ENCODE measurements at places on chromosomes 12 and 14.
A peak's percentile ranks its signal among the peaks of the same experiment; 100 is the strongest.

GRCh38 chr14:105468621-105469241 lies 5.9 kb upstream of the CRIP2 start:
- DNase-seq: no peak

DNA sequence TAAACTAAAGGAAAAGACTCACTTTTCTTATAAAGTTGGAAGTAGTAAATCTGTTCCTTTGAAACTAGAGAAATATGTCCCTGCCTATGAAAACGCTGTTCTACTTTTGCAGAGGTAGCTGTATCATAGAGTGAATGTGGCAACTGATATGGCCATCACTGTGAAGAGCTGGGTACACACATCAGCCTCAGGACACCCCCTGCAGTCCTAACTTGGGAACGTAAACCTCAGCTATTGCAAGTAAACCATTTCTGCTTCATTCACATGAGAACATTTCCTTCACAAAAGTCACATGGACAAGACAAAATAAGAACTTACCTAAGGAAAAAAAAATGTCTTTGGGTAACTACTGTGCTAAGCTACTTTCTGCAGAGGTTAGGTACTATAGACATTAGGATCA lies 233.3 kb upstream of the PPFIA2 start:
- peak; percentile 39 for DNase-seq

DNA sequence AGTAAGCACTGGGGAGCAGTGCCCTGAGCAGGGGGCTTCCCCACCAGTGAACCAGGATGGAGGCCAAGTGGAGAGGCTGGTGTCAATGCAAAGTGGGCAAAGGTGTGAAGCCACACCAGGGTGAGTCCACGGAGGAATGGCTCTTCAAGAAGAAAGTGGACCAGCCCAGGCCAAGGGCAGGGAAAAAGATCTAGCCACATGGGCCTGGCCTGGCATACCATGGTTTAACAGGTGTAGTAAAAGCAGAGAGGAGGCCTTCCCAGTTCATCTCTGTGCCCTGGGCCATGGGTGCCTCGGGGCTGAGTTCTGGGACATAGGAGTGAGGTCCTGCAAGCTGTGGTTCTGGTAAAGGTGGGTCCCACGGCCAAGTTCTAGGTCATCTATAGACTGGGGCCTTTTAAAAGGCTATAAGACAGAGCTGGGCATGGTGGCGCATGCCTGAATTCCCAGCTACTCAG lies 153.4 kb downstream of the DPF3 start:
- DNase-seq: no peak

GRCh38 chr12:91561301-91561957 lies 378.8 kb upstream of the DCN start:
- DNase-seq: no peak

- no peak for DNase-seq
Observed at GRCh38 chr14:95840094-95840700, 36.4 kb upstream of the TUNAR start.

DNA sequence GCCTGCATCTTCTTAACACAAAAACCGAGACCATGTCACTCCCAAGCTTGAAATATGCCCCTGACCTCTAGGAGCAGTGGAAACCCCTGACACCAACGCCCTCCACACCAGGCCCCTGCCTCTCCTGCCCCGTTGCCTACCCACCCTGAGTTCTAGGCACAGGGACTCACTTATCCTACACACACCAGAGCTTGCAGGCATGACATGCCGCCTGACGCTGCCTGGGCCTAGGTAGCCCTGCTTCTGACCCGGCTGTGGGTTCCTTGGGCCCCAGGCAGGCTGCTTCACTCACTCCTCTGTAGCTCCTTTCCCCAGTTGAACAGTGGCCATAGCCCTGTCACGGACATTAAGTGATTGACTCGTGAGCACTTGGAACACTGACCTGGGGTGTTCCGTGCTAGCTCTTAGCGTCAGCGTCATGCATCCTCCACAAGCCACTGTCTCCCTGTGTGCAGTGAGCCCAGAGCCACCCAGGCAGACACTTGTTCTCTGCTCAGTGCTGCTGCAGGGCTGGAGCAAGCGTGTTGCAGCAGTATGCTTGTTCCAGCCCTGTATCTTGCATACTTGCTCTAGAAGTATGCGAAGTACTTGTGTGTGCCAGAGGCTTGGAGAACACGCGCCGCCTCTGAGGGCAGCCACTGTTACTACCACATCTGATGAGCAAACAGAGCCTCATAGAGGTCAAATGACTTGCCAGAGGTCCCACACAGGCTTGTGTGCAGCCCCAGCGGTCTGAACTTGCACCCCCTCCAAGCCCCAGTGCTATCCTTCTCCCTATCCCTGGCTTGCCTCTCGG lies 15.6 kb downstream of the OTUB2 start:
- no peak for DNase-seq

DNA sequence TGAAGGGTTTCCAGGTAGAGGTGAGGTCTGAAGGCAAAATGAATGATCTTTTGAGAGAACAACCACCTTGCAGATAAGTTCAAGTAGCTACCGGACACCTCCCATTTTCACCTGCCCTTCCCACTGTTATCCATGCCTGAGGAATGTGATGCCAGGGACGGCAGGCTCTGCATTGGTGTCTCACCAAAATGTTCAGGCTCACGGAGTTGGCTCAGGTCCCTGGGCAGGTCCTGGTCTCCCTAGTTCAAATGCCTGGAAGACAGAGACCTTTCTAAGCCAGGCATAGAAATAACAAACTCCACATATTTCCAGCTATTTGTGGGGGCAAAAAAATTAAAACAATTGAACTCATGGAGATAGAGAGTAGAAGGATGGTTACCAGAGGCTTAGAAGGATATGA lies 36.0 kb downstream of the TMEM63C start:
- no peak for DNase-seq

- DNase-seq: no peak
Observed at GRCh38 chr14:73452341-73453186, 5.8 kb downstream of the NUMB start.

DNA sequence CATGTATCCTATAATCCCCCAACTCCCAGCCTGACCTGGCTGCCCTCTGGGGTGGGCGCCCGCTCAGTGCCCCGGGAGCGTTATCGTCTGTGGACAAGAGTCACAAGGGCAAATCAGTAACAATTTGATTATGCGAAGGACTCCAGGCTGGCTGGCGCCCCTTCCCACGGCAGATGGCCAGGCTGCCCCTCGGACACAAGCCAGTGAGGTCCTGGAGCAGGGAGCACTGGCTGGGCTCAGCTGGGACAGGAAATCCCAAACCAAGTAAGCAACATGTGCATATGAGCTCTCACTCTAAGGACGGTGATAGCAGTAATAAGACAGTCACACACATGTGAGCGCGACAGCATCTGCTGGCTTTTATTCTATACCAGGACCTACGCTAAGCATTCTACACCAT lies 59.3 kb upstream of the FAM222A start:
- DNase-seq: no peak

- DNase-seq: no peak
Observed at GRCh38 chr12:78260976-78261375, 430.3 kb downstream of the NAV3 start.

DNA sequence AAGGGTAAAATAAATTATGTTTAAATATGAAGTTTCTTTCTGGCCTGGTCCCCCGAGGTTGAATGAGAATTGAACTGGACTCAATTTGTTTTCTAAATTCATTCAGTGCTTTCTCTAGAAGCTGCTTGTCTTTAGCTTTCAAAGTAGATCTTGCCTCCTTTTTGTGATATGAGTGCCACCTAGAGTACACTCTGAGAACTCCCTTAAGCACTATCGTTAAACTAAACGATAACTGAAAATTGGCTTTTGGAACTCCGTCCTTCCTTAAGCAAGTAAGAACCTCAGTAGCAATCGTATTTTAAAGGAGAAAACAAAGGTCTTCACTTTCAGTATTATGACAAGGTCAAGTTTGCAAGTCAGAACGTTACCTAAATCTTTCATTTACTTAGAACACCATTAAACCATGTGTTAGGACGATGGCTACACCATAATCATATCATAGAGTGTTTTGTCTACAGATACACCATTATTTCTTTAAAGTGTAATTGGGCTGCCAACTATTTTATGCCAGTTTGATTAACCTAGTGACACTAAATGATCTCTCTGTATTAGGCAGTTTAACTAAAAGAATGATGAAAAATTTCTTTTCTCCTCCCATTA lies 364.8 kb downstream of the SNAPC1 start:
- peak; percentile 55 for DNase-seq

GRCh38 chr14:68805414-68805813 lies 12.5 kb upstream of the ZFP36L1 start:
- DNase-seq: no peak

DNA sequence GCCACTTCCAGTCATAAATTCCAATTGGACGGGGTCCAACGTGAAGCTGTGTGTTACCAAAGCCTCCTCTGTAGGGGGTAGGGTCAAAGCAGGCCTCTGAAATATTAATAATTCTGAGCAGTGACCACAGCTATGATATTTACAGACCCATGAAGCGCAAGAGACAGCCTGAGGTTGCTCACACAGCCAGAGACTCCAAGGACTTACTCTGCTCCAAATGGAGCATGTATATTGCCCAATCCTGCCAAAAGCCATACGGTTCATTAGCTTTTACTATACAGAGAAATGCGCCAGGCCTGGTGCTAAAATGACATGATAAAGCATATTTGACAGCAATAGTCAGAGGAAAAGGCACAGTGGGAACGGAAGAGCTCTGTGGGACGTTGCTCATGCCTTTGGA lies 151.3 kb downstream of the PAH start:
- DNase-seq: no peak

DNA sequence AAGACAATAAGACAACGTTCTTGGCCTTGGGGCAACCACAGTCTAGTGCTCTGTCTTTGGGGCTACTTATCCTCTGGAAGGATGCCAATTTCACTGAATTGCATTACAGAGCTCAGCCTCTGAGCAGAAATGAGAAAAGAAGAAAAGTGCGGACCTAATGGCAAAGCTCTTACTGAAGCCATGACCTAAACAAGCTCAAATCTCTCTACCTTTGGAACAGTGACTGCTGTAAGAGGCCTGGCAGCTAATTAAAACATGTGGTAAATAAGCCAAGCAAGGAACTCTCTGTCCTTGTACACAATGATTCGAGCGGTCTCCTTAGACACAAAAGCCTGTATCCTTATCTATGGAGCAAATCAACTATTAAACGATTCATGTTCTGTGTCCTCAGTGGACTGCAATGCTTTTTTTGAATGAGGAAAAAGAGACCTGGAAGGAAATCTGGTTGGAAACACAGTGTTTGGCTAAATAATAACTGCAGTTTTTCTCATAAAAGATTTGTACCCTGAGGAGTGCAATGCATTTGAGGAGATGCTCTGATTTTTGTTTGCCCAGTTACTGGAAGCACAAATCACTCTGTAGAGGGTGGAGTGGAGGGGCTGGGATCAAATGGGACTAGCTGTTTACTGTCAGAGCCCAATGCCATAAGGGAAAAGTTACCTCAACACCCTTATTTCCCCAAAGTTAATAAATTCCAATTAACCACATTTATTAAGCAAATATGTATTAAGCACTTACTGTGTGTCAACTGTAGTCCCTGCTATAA lies 113.9 kb downstream of the NDUFA12 start:
- DNase-seq: no peak

DNA sequence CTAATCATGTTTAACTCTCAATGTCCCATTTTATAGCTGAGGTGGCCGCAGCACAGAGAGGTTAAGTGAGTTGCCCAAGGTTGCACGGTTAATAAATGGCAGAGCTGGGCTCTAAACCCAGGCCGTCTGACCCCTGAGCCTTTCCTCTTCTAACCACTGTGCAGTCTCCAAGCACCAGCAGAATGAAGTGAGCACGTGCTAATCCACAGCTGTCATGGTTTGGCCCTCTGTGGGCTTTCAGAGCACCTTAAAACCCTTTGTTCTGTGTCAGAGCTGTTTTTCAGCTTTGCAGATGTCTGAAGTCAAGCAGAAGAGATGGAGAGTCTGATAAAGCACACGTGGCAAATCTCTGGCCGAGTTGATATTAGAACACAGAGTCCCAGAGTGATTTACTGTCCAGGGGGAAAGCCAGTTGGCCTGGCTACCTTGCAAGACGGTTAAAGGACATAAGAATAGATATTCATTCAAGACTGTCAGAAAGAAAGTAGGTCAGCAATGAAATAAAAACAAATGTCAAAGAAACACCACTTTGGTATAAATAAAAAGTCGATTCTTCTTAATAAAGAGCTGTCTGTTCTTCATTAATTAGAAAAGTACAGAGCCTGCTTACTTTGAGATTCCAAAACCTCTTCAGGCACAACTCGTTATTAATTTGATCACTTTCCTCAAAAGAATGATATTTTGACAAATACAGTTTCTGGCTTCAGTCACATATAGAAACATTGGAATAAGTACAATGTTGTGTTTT lies 107.3 kb downstream of the CRADD start:
- DNase-seq: peak; percentile 32

DNA sequence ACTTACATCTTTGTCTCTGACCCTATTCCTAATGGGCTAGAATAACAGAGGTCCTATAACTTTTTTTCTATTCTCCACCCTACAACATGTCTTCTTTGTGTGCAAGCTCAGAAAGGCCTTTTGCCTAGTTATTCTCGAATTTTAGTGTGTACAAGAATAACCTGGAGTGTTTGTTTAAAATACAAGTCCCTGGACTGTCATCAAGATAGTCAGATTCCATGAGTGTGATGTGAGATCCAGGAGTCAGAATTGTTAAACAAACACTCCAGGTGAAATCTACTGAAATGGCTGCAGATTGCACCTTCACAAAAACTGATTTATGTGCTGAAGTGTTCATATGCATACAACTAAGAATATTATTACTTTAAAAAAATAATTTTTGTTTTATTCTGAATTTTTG lies 114.4 kb upstream of the DIO2 start:
- DNase-seq: no peak

DNA sequence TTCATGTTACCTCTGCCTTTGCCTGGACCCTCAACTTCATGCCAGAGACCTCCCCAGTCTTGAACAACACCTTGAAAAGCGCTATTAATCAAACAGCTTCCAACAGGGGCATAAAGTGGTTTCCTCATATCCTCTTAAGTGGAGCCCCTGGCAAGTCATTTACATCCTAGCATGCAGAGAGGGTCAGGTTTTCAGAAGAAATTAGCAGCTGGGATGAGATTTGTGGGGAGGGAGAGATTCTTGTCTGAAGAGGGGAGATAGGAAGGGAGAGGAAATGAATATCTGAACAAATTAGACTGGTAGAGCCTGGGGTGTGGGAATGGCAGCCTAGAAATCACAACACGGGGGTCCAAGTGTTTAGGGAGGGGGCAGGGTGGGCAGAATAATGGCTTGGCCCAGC lies 45.6 kb downstream of the CALM1 start:
- DNase-seq: no peak

DNA sequence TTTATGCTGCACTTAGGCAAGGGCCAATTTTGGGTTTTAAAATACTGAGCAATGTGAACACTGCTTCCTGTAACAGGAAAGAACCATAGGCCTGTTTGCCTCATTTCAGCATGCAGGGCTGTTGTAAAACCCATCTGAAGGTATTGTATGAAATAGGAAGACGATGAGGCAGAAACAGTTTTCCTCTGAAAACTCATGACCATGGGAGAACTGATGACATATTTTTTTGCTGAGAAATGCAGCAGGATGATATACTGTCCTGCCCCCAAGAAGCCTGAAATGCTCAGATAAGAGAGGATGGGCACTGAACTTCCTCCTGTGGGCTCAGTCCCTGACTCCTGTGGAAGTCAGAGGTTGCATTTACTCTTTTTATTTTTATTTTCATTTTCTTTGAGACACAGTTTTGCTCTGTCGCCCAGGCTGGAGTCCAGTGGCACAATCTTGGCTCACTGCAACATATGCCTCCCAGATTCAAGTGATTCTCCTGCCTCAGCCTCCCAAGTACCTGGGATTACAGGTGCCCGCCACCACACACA lies 17.4 kb downstream of the PYGL start:
- no peak for DNase-seq

- no peak for DNase-seq
Observed at GRCh38 chr14:39668449-39668848, 236.2 kb upstream of the FBXO33 start.

Measured in CD4-positive, alpha-beta T cell treated with Interleukin-17A for 1 hour (primary cell).